Uterus (tissue), 4 donors: ENCODE measurements at places on chromosomes 5 and 9. TPM values are rescaled to one million over a fixed set of nuclear protein-coding genes. Genes with fewer than 3 reads are reported as not detected.

TRIM52 gene
- 1.2 TPM for total RNA-seq

PPP3R2 gene
- total RNA-seq = 0.07 TPM

ANKRD18A gene
- total RNA-seq = not detected

DMAC1 gene
- 22.6 TPM for total RNA-seq

PCDHGB7 gene
- 23.6 TPM for total RNA-seq

B4GALT7 gene
- 25.9 TPM for total RNA-seq

PPIC gene
- 41.7 TPM for total RNA-seq

F2RL2 gene
- total RNA-seq = 1.5 TPM

GRCh38 chr9:136614967-136615623 lies 47.6 kb upstream of the EGFL7 start:
- no peaks in the 10 kb centered on the region for H3K4me1 ChIP-seq
- no peak overlapping the region for H3K4me3 ChIP-seq
- DNase-seq = no peak
- peak overlapping the region; percentile 9 for H3K27ac ChIP-seq
- H3K27me3 ChIP-seq = no peaks in the 10 kb centered on the region
- H3K36me3 ChIP-seq = no peaks in the 10 kb centered on the region

DNA sequence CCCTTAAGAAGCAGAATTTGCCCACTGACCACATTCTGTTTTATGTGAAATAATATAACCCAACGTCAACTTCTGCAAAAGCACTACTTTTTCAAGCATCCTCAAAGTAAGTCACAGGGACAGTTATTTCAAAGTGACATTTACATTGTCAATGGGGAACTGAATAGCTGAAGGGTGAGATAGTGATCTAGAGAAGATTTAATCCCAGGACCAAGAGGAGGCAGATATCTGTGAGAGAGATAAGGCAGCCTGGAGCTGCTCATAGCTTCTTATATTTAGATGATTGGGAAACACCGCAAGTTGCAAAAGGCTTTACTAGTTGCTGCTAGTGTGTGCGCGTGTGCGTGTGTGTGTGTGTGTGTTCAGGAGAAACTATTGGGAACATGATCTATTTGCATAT lies 210.4 kb upstream of the RFX3 start:
- no peak for DNase-seq
- H3K27ac ChIP-seq = no peak overlapping the region
- no peak overlapping the region for H3K4me3 ChIP-seq
- H3K36me3 ChIP-seq = no peaks in the 10 kb centered on the region
- no peaks in the 10 kb centered on the region for H3K27me3 ChIP-seq

GRCh38 chr5:14595189-14595588 lies 13.6 kb downstream of the OTULINL start:
- H3K4me1 ChIP-seq = no peaks in the 10 kb centered on the region
- H3K36me3 ChIP-seq = no peaks in the 10 kb centered on the region
- H3K4me3 ChIP-seq = no peak overlapping the region
- H3K27me3 ChIP-seq = no peaks in the 10 kb centered on the region

- H3K27me3 ChIP-seq = no peaks in the 10 kb centered on the region
- no peak overlapping the region for H3K27ac ChIP-seq
- H3K4me3 ChIP-seq = no peak overlapping the region
- DNase-seq = no peak
- no peaks in the 10 kb centered on the region for H3K36me3 ChIP-seq
These were observed 1905.1 kb downstream of the MAT2B start for GRCh38 chr5:165410476-165410875.

- H3K27me3 ChIP-seq = no peaks in the 10 kb centered on the region
- no peak for DNase-seq
- H3K4me1 ChIP-seq = no peaks in the 10 kb centered on the region
- no peak overlapping the region for H3K4me3 ChIP-seq
- H3K27ac ChIP-seq = no peak overlapping the region
These were observed 344.2 kb downstream of the TMEM161B start for GRCh38 chr5:87924436-87924835.

DNA sequence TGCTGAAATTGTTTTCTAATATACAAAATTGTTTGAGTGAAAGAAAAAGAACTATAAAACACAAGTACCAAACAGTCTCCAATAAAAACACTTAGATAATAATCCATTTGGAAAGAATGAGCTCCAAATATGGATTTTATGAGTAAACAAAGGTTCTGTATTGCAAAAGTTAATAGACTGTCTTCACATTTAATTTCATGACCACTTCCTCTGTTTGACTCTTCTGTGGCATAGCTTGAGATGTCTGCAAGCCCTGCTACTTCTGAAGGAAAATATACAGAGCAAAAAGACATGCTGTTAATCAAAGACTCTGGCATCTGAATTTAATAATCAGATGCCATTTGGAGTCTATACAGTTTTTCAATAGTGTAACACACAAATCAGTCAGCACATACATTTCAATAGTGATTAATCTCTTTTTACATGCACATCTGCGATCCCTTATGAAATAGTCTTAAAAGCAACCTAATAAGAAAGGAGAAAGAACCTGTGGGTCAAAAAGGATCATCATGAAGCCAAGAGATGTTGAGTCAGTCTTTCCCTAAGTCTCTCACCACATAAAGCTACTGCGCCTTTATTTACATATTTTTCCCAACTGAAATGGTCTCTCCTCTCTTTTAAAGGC lies 165.4 kb upstream of the LHFPL2 start:
- no peaks in the 10 kb centered on the region for H3K4me1 ChIP-seq
- no peaks in the 10 kb centered on the region for H3K36me3 ChIP-seq
- no peak for DNase-seq
- no peak overlapping the region for H3K4me3 ChIP-seq

- no peaks in the 10 kb centered on the region for H3K36me3 ChIP-seq
- no peaks in the 10 kb centered on the region for H3K27me3 ChIP-seq
- DNase-seq = peak; percentile 62
- peaks cover 5% of the 10 kb centered on the region for H3K4me1 ChIP-seq
- H3K4me3 ChIP-seq = no peak overlapping the region
- H3K27ac ChIP-seq = peak overlapping the region; percentile 80
These were observed 99.3 kb upstream of the LRRTM2 start for GRCh38 chr5:138974227-138975063.

DNA sequence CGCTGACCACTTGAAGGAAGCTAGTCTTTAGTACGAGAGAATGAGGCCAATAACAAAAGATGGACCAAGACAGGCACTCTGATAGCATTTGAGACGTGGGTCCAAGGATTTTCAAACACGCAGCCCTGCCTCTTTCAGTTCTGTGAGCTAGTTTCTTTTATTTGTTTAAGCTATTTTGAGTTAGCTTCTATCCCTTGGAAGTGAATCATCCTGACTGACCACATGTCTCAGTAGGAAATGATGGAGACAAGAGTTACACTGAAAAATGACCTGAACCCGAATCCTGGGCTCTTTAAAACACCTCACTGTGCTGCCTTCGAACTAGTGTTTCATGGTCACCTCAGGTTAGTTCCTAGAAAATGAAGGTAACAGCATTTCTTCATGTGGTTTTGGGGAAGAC lies 9.9 kb downstream of the TEK start:
- no peak overlapping the region for H3K4me3 ChIP-seq
- no peaks in the 10 kb centered on the region for H3K4me1 ChIP-seq
- no peak for DNase-seq
- no peak overlapping the region for H3K27ac ChIP-seq
- H3K36me3 ChIP-seq = no peaks in the 10 kb centered on the region

DNA sequence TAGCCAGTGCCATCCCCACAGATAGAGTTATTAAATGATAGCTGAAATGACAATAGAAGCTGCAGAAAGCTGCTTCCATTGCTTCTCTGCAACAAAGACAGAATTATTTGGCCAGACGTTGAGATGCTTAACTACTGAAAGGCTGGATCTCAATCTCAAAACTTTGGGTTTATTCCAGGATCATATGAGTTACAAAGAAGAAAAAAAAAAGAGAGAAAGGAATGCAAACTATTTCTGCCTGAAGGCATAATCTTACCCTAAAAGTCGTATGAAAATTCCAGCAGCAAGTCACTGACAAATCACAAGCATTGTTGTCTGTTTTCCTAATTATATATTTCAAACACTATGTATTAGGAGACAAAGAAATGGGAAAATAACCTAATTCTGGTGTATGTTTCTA lies 12.8 kb upstream of the TYRP1 start:
- H3K4me1 ChIP-seq = no peaks in the 10 kb centered on the region
- no peaks in the 10 kb centered on the region for H3K36me3 ChIP-seq
- DNase-seq = no peak
- H3K27ac ChIP-seq = no peak overlapping the region
- no peak overlapping the region for H3K4me3 ChIP-seq

- H3K27me3 ChIP-seq = no peaks in the 10 kb centered on the region
- no peak for DNase-seq
- no peak overlapping the region for H3K4me3 ChIP-seq
- H3K27ac ChIP-seq = no peak overlapping the region
- no peaks in the 10 kb centered on the region for H3K36me3 ChIP-seq
- H3K4me1 ChIP-seq = no peaks in the 10 kb centered on the region
These were observed 49.0 kb upstream of the CTXN3 start for GRCh38 chr5:127599847-127600246.

- H3K4me1 ChIP-seq = no peaks in the 10 kb centered on the region
- no peak for DNase-seq
- no peak overlapping the region for H3K27ac ChIP-seq
- H3K27me3 ChIP-seq = no peaks in the 10 kb centered on the region
- H3K36me3 ChIP-seq = no peaks in the 10 kb centered on the region
These were observed 30.0 kb upstream of the CAMLG start for GRCh38 chr5:134708301-134708700.

DNA sequence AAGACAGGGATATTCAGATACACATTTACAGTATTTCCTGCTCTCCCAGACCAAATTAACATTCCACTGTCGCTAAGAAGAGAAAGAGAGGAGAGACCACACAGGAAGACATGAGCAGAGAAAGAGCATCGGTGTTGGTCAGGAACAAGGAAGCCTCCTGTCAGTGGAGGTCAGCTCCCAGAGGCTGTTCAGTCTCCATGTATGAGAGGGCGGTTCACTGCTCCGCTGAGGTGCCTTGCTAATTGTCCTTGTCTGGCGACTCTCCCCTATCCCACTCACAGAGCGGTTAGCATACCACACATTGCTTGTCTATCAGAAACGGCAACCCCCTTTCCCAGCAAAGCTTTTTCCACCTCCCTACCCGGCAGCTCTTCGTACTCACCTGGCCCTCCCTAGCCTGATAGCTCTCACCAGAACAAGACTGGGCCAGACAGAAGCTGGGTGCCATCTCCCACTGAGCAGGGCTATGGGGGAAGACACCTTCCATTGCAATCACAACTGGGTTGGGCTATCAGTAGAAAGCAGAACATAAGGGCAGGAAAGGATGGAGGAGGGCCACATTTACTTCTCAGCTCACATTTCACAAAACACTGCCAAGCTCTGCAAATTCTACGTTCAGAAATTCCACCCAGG lies 58.6 kb upstream of the LMNB1 start:
- no peak for DNase-seq
- no peaks in the 10 kb centered on the region for H3K4me1 ChIP-seq
- no peak overlapping the region for H3K27ac ChIP-seq
- no peak overlapping the region for H3K4me3 ChIP-seq

DNA sequence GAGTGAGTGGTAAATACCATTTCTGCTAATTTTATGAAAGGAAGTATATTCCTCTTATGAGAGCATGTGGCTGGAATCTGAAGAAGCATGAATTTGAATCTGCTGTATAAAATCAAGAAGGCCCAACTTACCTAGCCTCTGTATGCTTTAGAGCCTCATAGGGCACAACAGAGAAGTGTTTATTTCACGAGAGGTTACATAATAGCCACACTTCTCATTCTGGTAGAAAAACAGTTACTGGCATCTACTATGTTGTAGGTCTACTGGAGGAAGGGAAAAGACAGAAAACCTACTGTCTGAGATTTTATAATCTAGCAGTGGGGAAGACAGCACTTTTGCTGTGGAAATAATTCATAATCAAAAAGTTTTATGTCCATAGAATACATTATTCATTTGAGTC lies 172.6 kb upstream of the ZNF608 start:
- H3K27me3 ChIP-seq = no peaks in the 10 kb centered on the region
- no peaks in the 10 kb centered on the region for H3K36me3 ChIP-seq
- no peaks in the 10 kb centered on the region for H3K4me1 ChIP-seq

DNA sequence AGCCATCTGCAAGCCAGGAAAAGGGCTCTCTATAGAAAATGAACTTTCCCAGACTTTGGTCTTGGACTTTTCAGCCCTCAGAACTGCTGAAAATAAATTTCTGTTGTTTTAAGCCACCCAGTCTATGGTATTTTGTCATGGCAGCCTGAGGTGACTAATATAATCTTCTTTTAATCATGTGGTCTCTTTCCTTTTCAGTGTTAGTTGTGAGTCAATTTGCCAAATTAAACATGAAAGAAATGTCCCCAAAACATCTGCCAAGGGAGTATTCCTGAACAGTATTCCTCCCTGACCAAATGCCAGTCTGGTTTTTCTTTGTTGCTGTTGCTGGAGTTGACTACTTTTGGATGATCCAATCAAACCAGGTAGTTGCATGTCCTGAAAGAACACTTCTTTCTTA lies 4.7 kb upstream of the YTHDC2 start:
- H3K36me3 ChIP-seq = no peaks in the 10 kb centered on the region
- no peaks in the 10 kb centered on the region for H3K4me1 ChIP-seq
- no peaks in the 10 kb centered on the region for H3K27me3 ChIP-seq
- H3K4me3 ChIP-seq = no peak overlapping the region

- peak overlapping the region; percentile 78 for H3K27ac ChIP-seq
- peak; percentile 24 for DNase-seq
- no peaks in the 10 kb centered on the region for H3K36me3 ChIP-seq
- no peaks in the 10 kb centered on the region for H3K27me3 ChIP-seq
- no peaks in the 10 kb centered on the region for H3K4me1 ChIP-seq
- peak overlapping the region; percentile 64 for H3K4me3 ChIP-seq
These were observed 158.1 kb downstream of the C9orf152 start for GRCh38 chr9:110049699-110050450.

- no peak overlapping the region for H3K27ac ChIP-seq
- no peaks in the 10 kb centered on the region for H3K27me3 ChIP-seq
- no peaks in the 10 kb centered on the region for H3K4me1 ChIP-seq
- no peak overlapping the region for H3K4me3 ChIP-seq
- no peak for DNase-seq
These were observed 155.1 kb downstream of the RFX3 start for GRCh38 chr9:3370715-3371114.

DNA sequence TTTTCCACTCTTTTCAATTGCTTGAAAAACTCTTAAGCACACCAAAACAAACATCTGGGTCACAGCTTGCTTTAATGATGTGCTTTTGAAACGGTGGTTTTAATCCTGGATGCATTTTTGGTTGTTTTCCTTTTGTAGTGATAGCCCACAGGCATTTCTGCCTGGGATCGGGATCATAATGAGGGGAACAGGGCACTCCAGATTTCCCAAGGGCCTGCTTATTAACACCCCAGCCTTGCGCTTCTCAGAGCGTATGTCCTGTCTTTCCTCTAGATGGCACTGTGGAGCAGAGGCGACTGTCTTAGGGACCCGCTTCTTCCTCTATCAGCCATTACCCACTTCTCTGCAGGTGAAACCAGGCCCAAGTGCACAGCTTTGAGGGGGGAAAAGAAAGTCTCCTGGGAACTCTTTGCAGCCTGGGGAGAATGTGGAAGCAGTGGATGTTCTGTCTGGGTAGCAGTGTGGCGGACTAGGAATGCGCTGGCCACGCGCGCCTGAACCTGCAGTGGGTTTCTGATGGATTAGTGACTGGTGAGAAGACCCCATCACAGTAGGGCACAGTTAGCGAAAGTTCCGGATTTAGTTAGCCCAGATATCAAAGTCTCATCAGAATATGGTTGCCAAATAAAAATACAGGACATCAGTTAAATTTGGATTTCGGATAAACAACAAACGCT lies 190.1 kb downstream of the GNA14 start:
- peak overlapping the region; percentile 54 for H3K27ac ChIP-seq
- no peaks in the 10 kb centered on the region for H3K4me1 ChIP-seq
- H3K36me3 ChIP-seq = no peaks in the 10 kb centered on the region
